ENCODE measurements at places on chromosomes 3 and 15.
A peak's percentile ranks its signal among the peaks of the same experiment; 100 is the strongest.

- peak; percentile 76 for DNase-seq
Observed at GRCh38 chr15:35545824-35546510, at the start of gene DPH6. Gene DPH6, minus strand, starts transcription at chr15:35546165. Its CDS starts 24 bp downstream, at chr15:35546141.

DNA sequence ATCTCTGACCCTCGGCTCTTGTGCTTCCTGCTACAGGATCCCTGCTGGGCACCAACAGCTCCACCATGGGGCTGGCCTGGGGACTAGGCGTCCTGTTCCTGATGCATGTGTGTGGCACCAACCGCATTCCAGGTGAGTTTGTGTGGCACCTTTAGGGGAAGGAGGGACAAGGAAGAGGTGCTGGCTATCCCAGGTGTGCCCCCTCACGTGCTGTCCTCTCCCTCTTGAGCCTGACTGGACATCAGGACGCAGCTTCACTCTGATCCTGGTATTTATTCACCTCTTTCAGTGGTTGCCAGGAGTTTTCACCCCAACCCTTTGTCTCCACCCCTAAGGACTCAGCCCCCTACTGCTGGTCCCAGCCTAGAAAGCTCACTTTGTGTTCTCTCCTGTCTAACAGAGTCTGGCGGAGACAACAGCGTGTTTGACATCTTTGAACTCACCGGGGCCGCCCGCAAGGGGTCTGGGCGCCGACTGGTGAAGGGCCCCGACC, 960 bp downstream of the THBS1 start:
- DNase-seq, result no peak

DNA sequence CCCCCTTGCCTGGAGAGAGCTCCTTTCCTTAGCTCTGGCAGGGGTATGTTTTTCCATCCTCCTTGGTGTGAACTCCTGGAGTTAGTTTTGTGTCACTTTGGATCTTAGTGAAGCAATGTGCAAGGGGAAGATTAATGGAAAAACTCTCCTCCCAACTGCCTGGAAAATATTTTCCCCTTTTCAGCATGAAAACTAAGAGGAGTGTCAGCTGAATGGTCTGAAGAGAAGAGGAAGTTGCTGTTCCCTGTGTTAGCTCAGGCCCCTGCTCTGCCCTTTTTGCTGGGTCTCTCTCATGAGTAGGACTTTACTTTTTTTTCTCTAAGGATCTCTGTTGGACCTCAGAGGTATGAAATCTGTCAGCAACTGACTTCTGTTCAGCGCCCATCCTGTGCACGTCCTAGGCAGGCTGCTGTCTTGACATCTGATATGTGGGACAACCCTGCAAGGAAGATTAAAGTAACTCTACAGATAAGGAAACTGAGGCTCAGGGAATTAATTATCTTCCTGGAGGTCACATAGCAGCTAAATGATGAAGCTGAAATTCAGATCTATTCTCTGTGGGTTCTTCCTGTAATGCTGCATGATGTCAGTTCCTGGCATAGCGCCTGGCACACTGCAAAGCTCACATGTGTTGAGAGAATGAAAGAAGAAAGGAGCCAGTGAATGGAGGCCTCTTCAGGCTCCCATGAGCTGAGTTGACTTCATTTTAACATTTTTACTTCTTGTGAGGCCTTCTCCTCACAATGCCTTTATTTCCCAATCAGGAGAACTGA, 109.7 kb upstream of the GALNT15 start:
- DNase-seq, result no peak

DNA sequence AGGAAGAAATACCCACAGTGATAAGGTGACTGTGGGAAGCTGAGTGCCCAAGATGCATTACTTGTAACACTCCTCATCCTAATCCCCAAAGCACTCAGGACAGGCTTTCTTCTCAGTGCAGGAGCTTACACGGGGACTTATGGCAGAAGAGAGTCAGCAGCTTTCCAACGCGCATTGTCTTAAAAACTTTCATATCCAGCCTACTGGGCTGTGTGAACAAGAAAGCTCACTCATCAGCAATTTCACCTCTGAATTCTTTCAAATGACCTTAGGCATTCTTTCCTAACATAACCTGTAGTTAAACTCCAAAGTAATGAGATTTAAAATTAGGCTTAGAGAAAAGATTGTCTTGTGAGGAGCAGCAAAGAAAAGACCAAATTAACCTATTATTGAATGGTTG, 132.3 kb downstream of the KCNAB1 start:
- no peak for DNase-seq
